ENCODE measurements at places on chromosomes 12 and 14. TPM values are rescaled to one million over a fixed set of nuclear protein-coding genes. Genes with fewer than 3 reads are reported as not detected.

TSHR gene
- polyA plus RNA-seq, result 1.3 TPM

DHRS2 gene
- 50.5 TPM for polyA plus RNA-seq

KRT71 gene
- not detected for polyA plus RNA-seq

CMKLR1 gene
- polyA plus RNA-seq, result 5.8 TPM

RNASE13 gene
- polyA plus RNA-seq, result 0.40 TPM

SRRM4 gene
- 0.03 TPM for polyA plus RNA-seq

RIMBP2 gene
- polyA plus RNA-seq, result 24.9 TPM

TECPR2 gene
- 18.4 TPM for polyA plus RNA-seq

E2F7 gene
- polyA plus RNA-seq, result 9.4 TPM

DGKA gene
- 17.7 TPM for polyA plus RNA-seq

STAC3 gene
- 7.8 TPM for polyA plus RNA-seq

TMPRSS12 gene
- polyA plus RNA-seq, result 0.03 TPM

SIX6 gene
- not detected for polyA plus RNA-seq

RCOR1 gene
- 32.7 TPM for polyA plus RNA-seq

LBHD2 gene
- polyA plus RNA-seq, result not detected

BDKRB1 gene
- polyA plus RNA-seq, result 0.87 TPM

CBLN3 gene
- 2.4 TPM for polyA plus RNA-seq

PPHLN1 gene
- 66.9 TPM for polyA plus RNA-seq

MANSC1 gene
- 28.0 TPM for polyA plus RNA-seq

CCDC177 gene
- 0.18 TPM for polyA plus RNA-seq

KSR2 gene
- polyA plus RNA-seq, result 0.80 TPM

ADGRD1 gene
- polyA plus RNA-seq, result 16.2 TPM

AMHR2 gene
- polyA plus RNA-seq, result 0.24 TPM
